ENCODE measurements at places on chromosomes 3 and 15. TPM values are rescaled to one million over a fixed set of nuclear protein-coding genes. Genes with fewer than 3 reads are reported as not detected.

The IFT122 gene
- total RNA-seq = 21.0 TPM

The TRPM1 gene
- total RNA-seq = not detected

The GPR156 gene
- 1.0 TPM for total RNA-seq

The TGFBR2 gene
- total RNA-seq = 103 TPM

DNA sequence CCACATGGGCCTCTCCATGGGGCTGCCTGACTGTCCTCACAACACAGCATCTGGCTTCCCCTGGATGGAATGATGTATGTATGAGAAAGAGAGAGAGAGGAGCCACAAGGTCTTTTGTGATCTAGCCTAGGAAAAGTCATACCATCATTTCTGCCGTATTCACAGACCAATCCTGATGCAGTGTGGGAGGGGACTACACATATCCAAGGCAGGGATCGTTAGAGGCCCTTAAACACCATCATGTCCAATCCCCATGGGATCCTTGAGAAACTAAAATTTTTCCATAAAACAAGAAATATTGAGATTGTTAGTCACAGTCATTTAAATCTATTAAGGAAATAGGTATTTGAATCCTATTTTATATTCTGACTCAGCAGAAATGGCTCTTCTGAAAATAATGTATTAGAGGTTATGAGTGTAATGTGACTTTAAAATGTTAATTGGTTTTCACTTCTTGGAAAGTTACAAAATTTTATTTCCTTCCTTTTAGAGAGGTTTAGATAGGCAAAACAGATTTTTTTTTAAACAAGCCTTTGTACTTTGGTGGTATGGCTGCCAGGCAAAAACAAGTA is 65.1 kb upstream of the TSC22D2 start:
- no peak for DNase-seq

GRCh38 chr3:127853681-127854080 is 31.4 kb upstream of the MGLL start:
- no peak for DNase-seq

- DNase-seq = no peak
These were observed 2.0 kb downstream of the NDUFB5 start for GRCh38 chr3:179606534-179607085.

- peak; percentile 29 for DNase-seq
These were observed 553.6 kb upstream of the NECTIN3 start for GRCh38 chr3:110518031-110518430.

GRCh38 chr15:57031605-57032004 is 113.2 kb downstream of the TCF12 start:
- no peak for DNase-seq

GRCh38 chr3:25007974-25008658 is 419.9 kb upstream of the RARB start:
- peak; percentile 65 for DNase-seq

DNA sequence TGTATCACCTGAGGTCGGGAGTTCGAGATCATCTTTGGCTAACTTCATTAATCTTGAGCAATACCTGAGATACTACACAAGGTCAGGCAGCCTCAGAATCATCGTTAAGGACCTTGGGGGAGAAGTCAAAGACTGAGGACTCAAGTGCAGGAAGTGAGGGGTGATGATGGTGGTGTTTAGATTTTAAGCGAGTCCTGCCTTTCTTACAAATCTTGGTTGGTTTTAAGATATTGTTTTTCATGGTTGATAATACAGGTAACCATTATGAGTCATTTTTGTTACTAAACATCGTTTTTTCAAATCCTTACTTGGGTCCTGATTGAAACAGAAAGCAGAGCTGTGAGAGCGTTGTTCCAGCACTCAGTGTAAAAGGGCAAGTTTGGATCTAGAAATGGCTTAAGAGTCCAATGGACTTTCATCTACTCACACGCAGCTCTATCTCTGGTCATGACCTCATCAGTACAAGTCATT is 4.1 kb downstream of the RASGRP1 start:
- DNase-seq = no peak

GRCh38 chr15:31517711-31518110 is 191.1 kb downstream of the KLF13 start:
- DNase-seq = no peak

GRCh38 chr15:80679167-80679803 is 15.8 kb upstream of the ABHD17C start:
- no peak for DNase-seq

DNA sequence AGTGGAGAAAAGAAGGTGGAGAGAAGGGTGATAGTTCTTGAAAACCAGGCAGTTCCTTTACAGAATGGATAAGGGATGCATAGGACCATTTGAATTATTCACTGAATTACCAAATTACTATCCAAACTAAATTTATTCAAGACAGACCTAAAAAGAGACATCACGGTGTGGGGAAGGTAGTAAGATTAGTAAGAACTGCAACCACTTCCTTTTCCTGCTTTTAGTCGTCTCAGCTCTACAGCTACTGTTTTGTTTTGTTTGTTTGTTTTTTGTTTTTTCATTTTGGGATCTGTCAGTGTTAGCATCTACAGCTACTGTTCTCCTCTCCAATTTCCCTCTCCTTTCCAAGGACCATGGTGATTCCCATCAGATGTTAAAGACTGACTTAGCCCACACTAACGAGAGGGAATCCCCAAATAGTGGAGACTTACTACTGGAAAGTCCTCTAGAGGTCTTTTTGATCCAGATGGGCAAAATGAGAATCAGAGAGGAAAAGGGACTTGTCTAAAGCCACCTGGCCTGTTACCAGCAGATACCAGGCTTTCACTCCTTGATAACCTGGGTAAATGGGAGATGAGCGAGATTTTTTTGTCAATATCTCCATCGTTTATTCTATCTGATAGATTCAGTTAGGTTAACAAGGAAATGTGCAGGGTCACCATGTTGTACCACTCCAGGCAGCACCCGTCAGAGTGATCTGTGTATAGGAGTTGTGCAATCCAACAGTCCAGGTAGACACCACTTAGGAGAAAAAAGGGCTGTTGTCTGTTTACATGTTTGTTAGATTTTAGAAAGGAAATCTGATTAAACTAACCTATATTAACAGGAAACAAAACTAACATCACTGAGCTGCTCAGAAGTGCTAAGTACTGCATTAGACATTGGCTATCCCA is 6.0 kb downstream of the HCLS1 start:
- DNase-seq = no peak

- no peak for DNase-seq
These were observed 74.5 kb upstream of the UBE2E2 start for GRCh38 chr3:23128655-23129054.

DNA sequence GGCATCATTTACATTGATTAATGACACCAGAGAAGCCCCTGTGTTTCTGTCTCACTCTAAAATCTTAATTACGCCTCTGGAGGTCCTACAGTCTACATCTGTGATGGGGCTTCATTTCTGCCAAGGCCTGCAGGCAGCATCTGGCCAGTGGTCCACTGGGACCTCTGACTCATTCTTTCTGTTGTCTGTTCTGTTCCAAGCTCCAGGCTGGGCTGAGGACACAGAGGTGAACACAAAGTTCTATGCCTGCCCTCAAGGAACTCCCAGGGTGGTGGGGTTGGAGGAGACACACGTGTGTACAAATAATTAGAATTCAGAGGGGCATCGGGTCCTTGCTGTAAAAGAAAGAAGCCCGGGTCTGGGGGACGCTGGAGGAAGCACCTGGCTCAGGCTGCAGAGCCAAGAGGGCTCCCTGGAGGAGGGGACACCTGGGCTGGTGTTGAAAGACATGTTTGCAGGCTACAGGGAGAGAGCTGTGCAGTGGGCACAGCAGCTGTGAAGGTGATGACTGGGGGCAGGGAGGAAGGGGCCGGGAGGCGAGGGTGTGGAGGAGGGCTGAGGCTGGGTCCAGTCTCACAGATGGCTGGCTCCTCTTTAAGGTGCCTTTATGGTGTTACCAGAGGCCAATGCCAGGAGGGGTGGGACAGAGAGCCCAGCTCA is 103.3 kb upstream of the PRR23E start:
- DNase-seq = no peak
